ENCODE measurements at places on chromosomes 4 and X.

- no peak for DNase-seq
Observed at GRCh38 chr4:157558016-157558415, 337.5 kb downstream of the GRIA2 start.

GRCh38 chrX:96752781-96753180 is 68.1 kb downstream of the DIAPH2 start:
- DNase-seq: no peak

DNA sequence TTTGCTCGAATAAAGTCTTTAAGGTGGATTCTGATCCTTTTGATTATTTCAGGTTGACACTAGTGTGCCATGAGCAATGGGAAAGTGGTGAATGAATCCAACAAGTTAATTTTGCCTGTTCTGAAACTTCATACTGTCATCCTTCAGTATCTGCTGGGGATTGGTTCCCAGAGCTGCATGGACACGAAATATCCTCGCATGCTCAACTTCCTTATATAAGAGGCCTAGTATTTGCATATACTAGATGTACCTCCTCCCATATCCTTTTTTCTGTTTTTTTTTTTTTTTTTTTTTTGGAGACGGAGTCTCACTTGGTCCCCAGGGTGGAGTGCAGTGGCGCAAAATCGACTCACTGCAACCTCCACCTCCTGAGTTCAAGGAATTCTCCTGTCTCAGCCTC is 23.0 kb upstream of the PDS5A start:
- DNase-seq: no peak

DNA sequence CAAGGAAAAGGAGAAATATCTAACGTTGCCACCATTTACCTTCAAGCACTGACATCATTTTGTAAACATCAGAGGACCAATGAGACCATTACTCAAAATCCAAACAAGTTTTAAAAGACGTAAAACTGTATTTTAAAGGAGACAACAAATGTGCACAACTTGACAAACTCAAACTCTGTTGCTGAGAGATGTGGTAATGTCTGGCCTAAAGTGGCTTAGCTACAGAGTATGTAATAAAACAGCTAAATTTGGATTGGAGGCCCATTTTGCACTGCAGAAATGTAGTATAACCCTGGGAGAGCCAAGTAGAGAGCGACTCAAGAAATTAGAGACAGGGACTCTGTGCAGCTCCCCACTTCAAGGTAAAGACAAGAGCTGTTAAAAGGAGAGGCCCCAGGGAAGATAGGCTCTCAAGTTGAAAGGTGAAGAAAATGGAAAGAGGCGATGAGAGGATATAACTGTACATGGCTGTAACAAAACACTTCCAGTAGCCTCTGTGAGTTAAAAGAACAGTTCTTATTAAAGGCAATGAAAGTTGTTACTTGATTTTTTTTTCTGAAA is 20.3 kb downstream of the UNC5C start:
- DNase-seq: no peak

- no peak for DNase-seq
Observed at GRCh38 chrX:152850465-152850864, 19.6 kb downstream of the NSDHL start.

DNA sequence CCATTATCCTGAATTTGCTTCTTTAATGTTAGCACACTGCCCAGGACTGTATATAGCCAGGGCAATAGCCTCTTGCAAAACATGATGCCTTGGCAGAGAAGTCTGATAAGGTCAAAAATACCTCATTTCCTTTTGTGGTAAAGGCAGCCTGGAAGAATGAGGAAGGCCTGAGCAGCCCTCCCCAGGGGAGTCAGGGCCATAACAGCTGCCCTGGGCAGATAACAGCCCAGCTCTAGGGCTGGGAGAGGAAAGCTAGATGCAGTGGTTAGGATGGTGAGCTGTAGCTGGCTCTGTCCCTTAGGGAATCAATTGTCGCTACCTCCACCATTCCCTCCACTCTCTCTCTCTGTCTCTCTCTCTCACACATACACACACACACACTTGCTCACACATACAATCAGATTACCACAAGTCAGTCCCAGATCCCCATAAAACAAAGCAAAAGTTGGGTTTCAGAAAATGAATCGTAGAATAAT is 29.2 kb downstream of the EFHC2 start:
- no peak for DNase-seq

DNA sequence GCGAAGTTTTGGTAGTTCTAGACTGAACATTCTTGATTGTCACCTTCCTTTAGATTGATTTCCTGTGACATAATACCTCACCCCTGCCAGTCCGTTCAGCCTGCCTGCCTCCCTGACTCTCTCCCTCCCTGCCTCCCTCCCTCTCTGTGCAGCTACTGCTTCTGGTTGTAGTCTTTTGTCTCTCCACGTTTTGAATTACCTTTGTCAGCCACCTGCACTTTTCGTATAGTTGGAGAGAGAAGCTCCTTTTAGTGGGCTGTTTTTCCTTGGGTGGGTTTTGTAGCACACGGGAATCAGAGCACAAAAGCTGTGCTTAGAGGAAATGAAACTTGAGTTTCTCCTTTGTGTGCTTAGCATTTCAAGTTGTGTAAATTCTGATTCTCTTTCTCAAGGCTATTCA is 32.6 kb upstream of the MSMO1 start:
- no peak for DNase-seq

GRCh38 chr4:39571054-39571453 is 43.8 kb upstream of the UGDH start:
- DNase-seq: no peak

- DNase-seq: no peak
Observed at GRCh38 chrX:66028936-66029335, 10.9 kb downstream of the VSIG4 start.

- DNase-seq: no peak
Observed at GRCh38 chr4:48248559-48248953, 21.1 kb downstream of the TEC start.

- DNase-seq: no peak
Observed at GRCh38 chr4:87038837-87039615, 104.2 kb downstream of the AFF1 start.

DNA sequence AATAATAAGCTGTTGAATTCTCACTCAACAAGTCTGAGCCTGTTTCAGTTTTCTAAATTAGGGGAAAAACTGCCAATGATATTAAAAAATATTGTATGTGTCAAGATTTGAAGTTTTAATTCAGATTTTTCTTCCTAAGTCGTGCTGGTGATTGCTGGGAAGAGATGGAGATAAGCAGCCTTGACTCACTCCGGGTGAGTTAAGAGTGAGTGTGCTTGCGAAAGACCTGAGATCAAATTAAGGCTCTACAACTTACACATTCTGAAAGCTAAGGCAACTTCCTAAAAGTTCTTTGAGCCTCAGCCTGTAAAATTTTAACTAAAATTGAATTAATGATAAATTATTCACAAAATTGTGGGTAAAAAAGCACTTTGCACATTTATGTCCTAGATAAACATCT is 1441.2 kb downstream of the PCDH7 start:
- no peak for DNase-seq

DNA sequence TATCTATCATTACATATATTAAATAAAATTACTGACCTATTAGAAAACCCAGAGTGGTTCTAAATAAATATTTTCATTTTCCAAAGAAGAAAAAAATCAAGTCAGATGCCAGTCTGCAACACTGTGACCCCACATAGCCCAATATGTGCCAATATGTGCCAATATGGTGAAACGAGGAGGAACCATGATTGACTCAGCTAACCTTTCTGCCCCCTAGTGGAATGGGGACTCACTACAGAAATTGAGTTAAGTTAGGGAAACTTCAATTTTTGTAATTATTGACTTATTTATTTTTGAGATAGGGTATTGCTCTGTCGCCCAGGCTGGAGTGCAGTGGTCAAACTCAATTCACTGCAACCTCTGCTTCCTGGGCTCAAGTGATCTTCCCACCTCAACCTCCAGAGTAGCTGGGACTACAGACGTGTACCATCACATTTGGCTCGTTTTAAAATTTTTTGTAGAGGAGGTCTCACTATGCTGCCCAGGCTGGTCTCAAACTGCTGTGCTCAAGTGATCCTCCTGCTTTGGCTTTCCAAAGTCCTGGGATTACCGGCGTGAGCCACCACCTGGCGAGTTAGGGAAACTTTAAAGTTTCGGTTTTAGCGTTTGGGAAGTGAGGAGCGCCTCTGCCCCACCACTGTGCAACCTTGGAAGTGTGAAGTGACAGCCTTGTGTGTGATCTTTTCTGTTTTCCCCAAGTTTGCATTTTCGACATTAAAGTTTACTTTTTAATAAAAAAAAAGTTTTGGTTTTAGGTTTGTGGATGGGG is 116.8 kb upstream of the SHISA3 start:
- no peak for DNase-seq

GRCh38 chr4:87901422-87901992 is 68.7 kb downstream of the MEPE start:
- no peak for DNase-seq

DNA sequence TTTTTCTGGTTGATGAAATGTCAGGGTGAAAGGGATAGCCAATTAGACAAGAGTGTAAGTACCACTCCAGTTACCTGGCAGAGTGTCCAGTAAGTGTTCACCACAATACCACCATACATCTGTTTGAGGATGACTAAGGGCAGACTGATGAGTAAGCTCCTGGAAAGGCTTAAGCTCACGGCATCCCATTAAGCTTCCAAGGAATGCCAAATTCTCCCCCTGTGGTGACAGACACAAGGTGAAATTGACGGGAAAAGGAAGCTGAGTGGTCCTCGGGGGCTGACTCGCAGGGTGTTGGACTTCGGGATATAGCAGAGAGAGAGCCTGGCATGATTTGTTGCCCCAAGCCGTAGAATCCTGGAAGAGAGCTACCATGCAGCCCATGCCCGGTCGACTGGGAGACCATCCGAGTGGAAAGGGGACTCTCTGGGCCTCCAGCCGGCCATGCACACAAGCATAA is 7.6 kb upstream of the BST1 start:
- DNase-seq: no peak

DNA sequence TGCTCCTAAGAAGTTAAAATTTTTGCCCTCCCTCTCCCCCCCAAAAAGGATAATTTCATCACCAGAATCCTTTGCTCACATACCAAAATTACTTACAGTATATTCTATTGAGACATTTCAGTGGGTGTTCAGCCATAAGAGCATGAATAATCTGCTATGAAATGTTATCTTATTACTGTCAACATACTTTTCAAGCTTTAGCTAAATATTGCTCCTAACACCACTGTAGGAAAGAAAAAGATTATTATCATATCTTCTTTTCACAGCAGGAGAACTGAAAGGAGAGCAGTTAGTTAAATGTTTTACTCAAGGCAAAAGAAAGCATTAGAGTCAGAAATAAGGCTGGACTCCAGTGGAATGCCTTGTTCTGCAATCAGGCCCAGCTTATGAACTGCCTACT is 231.0 kb upstream of the GYPA start:
- DNase-seq: no peak

DNA sequence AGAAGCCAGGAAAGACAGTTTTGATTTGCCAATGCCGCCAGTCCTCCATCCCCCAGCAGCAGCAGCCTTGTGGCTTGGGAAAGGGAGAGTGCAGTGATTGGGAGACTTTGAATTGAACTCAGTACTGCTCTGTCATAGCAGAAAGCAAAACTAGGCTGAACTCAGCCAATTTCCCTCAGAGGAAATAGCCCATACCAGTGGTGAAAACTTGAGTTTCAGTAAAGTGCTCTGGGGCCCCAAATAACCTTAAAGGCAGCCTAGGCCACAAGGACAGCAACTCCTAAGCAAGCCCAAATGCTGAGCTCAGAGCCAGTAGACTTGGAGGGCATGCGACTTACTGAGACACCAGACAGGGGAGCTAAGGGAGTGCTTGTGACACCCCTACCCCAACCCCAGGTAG is 2.0 kb upstream of the PROM1 start:
- no peak for DNase-seq

GRCh38 chr4:149280806-149281205 is 534.8 kb downstream of the IQCM start:
- DNase-seq: no peak

GRCh38 chrX:139554376-139554775 is 23.8 kb downstream of the F9 start:
- DNase-seq: no peak

DNA sequence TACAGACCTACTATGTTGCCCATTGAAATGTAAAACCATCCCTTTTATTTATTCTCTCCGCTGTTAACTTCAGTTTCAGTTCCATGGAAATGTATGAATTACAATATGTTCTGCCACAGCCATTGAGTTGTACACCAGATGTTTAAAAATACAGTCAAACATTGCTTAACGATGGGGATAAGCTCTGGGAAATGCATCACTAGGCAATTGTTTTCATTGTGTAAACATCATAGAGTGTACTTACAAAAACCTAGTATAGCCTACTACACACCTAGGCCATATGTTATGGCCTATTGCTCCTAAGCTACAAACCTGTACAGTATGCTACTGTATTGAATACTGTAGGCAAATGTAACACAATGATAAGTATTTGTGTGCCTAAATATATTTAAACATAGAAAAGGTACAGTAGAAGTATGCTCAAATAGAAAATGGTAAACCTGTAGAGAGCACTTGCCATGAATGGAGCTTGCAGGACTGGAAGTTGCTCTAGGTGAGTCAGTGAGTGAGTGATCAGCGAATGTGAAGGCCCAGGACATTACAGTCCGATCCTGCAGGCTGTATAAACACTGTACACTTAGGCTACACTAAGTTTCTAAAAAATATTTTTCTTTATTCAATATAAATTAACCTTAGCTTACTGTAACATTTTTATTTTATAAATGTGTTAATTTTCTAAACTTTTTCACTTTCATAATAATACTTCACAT is 2.7 kb upstream of the PF4V1 start:
- DNase-seq: no peak

DNA sequence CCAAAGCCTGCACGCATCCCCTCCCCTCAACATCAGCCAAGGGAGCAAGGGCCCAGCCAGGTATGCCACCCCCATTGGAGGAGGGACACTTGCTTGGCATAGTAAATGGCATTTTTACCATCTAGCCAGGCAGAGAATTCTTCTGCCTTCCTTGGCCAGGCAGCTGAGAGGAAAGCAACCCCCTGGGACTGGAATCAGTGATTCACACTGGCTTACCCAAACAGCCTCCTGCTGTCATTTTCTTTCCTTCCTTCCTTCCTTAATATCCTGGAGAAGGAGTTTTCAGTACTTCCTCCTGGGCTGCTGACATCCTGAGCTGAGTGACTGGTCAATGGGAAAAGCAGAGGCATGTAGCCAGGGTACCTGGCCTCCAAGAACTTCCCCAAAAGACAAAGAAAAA is 28.6 kb upstream of the KIAA1210 start:
- no peak for DNase-seq

DNA sequence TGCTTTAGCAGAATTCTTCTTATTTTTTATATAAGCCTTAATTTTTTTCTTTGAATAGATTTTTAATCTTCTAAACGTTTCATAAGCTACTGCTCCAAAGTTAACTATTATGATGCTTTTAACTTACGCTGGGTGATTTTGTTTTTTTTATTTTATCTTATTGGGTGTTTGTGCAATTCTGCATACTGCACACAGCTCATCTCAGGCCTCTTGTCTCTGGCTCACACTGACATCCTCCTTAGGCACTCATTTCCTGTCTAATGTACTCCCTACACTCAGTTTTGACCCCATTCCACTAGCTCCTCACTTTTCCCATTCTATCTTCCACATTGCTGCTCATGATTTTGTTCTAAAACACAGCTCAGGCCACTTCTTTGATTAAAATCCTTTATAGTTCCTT is 111.9 kb upstream of the MAP9 start:
- DNase-seq: no peak

GRCh38 chr4:176123710-176124407 is 58.2 kb downstream of the WDR17 start:
- no peak for DNase-seq

GRCh38 chrX:8297766-8298165 is 126.7 kb upstream of the VCX2 start:
- DNase-seq: no peak

Data from activated naive CD4-positive, alpha-beta T cell treated with anti-CD3 and anti-CD28 coated beads, Interleukin-2, amount 50 U/mL, for 16 hours (primary cell).